ENCODE measurements at places on chromosomes 5 and 9.

DNA sequence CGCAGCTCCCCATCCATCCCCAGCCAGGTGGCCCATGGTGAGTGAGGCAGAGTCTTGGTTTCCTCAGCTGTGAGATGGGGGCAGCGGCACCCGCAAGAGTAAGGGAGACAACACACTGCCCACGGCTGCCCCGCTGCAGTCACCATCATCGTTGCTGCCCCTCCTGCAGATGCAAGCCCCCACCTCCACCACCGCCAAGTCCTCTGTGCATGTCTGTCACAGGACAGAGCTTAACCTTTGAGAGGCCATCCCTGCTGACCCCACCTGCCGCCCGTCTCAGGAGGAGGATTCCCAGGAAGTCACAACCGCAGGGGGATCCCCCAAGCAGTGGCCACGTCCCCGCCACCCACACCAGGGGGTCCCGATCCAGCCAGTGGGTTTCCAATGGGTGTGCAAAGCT, 113.7 kb downstream of the VAV2 start:
- DNase-seq = no peak

DNA sequence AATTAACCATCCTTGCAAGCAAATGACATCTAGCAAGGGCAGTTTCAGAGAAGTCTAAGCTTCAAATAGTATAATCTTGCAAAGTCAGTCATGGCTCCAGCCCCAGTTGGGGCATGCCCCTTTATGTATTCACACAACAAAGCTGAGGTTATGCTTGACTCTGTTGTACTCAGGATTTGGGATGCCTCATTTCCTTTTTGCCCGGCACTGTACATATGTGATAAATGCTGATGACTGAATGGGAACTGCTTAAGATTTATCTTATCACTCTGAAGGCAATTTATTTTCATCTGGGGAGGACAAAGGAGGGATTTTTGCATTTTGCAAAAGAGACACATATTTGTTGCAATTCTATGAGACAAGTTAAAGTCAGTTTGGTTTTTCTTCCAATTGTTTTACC, 219.2 kb downstream of the TRPM3 start:
- no peak for DNase-seq

- no peak for DNase-seq
Measured at GRCh38 chr9:113246928-113247327, 25.6 kb downstream of the SLC31A1 start.

DNA sequence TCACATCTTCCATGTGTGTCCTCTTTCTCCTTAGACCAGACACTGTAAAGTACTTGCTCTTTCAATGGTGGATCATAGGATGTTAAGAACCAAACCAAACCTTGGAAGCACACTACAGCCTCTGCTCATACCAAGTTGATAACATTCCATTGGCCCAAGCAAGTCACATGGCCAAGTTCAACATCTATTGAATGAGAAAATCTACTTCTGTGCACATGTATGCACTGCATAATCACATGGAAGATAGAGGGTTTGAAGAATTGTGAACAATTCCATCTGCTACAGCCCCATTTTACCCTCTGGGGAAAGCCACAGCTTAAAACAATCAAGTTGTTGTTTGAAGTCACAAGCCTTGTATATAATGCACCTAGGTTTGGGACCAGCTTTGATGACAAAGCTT, 68.2 kb downstream of the MFAP3 start:
- DNase-seq = no peak

DNA sequence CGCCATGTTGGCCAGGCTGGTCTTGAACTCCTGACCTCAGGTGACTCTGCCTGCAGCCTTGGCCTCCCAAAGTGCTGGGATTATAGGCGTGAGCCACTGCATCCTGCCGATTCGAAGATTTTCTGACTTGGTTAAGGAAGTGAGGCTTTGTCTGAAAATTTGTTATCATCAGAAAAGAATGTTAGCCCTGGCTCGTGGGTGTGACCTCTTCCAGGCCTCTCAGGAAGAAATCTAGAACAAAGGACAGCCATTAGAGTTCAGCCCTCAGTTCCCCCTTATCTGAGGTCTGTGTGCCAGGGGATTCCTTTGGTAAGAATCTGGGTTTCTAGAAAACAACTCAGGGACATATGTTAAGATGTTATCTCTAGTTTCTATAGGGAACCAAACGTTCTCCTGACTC, 6.2 kb downstream of the OR2S2 start:
- DNase-seq = no peak

DNA sequence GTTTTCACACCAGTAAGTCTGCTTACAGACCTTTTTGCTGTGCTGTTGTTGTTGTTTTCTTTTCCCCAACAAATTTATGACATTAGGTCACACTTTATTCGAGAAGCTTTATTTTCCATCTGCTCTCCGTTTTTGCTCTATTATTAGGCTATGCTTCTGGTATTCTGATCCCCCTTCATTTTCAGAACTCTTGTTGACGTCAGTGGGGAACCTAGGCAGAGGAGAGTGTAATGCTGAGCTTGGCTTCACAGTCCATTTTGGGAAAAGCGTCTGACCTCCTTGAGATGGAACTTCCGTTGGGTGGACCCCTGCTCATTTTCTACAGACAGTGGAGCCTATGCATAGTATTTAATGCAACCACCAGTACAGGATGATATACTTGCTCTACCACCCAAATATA, 387.9 kb upstream of the MEF2C start:
- DNase-seq = no peak

- DNase-seq = no peak
Measured at GRCh38 chr9:71384343-71384742, 262.9 kb upstream of the TRPM3 start.

GRCh38 chr5:44046619-44047364, 342.4 kb downstream of the FGF10 start:
- DNase-seq = no peak

GRCh38 chr5:153365547-153365946, 124.9 kb upstream of the GRIA1 start:
- DNase-seq = no peak

DNA sequence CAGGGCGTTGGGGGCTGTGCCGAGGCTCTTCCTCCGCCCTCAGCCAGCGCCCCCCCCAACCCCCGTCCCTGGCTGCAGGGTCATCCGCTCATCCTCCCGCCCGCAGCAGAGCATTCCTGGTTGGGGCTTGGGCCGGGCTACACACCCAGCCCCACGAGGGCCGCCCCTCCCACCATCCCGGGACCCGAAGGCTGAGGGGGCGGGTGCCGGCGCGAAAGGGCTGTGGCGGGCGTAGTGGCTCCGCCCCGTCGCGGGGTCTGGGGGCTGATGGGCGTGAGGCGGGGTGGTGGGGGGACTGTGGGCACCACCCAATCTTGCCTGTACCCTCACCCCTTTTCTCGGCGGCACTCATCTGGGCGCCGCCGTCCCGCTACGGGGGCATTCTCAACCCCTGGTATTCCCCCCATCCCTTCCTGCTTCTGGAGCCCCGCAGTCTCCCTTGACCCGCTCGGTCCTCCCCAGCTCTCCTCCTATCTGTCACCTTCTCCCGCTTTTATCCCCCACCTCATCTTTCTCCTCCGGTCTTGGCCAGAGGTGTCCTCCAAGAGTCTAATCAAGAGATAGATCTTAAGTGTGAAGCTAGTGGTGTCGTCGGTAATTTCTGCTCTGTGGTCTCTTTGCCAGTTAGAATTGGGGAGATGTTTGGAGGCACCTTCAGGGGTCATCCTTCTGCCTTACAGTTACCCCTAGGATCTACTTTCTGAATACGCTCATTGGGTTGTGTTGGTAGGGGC, 1.6 kb downstream of the FER start:
- no peak for DNase-seq

GRCh38 chr5:181059297-181060230, 19.5 kb downstream of the BTNL9 start:
- DNase-seq = no peak

- no peak for DNase-seq
Measured at GRCh38 chr5:51684794-51685355, 301.6 kb downstream of the ISL1 start.

DNA sequence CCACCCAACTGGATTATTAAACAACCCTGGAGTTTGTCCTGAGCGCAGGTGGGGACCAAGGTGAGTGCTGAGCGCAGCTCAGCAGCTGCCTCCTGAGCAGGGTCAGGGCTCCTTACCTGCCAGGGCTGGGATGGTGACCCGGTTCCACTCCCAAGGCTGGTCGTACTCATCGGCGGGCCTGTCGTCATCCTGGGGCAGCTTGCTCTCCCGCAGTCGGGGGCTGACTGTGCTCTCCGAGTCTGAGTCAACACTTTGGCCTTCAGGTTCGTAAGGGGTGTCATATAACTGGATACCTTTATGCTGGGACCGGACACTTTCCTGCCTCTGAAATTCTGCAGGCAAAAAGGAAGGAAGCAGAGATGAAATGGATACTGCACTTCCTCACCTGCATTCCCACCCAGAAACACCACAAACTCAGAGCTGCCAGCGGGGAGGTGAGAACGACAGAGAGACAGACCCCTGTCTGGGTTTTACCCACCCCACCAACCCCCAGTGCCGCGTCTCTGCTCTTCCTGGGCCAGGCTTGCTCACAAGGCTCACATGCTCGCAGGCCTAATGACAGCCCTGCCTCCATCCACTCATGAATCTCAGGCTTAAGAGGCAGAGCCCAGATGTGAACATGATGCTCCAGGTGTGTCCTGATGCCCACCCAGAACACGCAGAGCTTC, 70.7 kb upstream of the SLC25A51 start:
- DNase-seq = no peak

DNA sequence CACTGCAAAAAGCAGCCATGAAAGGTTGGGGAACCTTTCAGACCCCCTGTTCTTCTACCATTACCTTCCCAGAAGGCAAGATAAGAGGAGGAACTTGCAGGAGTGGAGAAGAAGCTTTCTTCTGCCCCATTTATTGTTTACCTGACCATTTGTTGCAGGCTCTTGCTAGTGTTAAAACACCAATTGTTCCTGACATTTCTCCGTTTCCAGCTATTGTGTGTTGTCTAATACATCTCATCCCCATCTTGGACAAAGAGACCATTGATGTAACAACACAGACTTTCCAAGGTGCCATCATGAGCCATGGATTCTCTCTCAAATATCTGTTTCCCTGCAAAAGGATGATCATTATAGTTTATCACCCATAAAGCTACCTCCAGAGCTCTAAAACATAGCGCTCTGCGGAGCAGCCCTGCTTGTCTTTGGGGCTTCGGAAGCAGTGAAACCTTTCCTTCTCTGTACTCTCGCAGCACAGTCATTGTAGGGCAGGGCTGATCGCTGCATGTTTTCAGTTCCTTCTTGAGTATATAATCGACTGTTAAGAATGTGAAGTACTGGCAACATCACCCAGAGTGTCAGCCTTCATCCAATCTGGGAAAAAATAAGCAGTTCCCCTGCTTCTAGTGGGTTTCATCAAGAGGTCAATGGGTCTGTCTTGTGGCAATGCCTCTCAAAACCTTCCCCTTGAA, 680.0 kb downstream of the SEMA5A start:
- DNase-seq = no peak

DNA sequence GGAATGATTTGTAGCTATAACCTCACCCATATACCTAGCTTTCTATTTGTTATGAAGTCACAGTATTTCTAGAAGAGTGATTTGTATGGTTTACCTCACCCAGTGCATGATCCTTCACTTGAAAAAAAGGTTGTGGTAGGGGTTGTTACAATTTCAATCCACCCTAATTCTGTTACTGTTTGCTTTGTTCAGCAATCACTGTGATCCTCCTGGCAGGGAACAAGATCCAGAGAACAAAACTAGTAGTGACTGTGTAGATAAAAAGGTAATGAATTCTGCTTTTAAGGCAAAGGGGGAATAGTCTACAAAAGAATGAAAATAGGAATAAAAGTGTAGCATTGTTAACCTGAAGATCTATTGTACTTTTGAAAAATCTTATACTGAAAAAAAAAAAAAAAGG, 191.3 kb upstream of the SH3GL2 start:
- DNase-seq = no peak

DNA sequence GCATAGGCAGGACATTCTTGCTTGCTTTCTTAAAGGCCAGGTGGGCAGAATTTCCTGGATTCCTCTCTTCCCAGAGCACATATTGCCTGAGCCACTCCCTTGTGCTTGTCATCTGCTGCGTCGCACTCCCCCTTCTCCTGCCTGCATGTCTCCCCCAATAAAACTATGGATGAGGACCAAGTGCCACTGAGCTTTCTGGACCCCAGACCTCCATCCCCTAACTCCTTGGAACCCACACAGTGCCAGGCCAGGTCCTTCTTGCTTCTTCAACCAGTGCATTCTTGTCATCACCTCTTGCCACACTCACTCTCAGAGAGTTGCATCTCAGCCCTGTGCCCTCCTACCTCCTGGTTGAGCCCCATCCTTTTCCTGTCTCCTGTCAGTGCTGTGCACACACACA, 157.9 kb upstream of the PANK3 start:
- no peak for DNase-seq

DNA sequence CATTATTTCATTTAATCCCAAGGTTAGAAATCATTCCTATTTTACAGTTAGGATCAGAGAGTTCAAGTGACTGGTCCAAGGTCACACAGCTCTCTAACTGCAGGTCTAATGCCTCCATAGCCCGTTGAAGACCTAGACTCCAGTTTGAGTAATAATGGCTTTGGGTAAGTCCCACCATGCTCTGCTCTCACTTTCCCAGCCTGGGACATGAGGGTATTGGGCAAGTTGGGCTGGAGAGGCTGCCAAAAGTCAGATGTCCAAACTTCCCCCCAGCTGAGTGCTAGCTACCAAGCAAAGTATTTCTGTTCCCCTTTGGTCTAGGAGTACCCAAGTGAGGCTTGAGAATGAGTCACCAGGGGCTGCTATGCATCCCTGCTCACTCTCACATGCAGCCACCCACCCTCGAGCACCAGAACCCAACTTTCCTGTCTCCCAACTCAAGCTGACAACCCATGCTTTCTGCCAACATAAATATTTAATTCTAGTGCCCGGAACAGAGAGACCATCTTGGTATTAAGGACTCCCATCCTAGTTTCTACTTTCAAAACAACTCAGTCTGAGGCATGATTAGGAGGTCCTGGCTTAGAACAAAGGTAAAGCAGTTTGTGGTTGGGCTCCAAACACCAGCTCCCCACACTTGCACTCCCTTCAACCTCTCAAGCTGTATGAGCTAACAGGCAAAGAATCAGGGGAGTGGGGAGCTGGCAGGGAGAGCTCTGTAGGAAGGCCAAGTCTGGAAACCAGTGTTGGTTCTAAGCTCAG, 236.5 kb upstream of the TRIM32 start:
- no peak for DNase-seq

GRCh38 chr5:54902791-54903473, 82.5 kb downstream of the ESM1 start:
- no peak for DNase-seq

DNA sequence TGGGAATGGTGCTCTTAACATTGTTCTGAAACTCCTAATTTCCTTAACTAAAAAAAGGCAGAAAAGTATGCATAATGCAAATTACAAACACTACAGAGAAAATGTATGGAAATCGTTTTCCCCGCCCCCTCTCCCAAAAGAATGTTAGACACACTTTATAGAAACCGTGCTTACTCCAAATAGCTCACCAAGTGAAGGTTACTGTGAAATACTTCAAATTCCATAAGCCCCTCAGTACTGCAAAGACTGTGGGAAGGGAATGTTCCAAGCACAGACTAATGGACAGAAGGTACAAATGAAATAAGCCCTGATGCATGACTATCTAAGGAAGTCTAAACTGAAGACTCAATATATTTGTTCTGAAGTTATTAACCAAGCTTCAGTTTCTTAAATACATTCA, 12.5 kb downstream of the MAPKAP1 start:
- DNase-seq = no peak
